ENCODE measurements at places on chromosomes 12 and 14.
A peak's percentile ranks its signal among the peaks of the same experiment; 100 is the strongest.

- DNase-seq: no peak
These were observed 1.2 kb downstream of the NUDT4 start for GRCh38 chr12:93378998-93379325.

DNA sequence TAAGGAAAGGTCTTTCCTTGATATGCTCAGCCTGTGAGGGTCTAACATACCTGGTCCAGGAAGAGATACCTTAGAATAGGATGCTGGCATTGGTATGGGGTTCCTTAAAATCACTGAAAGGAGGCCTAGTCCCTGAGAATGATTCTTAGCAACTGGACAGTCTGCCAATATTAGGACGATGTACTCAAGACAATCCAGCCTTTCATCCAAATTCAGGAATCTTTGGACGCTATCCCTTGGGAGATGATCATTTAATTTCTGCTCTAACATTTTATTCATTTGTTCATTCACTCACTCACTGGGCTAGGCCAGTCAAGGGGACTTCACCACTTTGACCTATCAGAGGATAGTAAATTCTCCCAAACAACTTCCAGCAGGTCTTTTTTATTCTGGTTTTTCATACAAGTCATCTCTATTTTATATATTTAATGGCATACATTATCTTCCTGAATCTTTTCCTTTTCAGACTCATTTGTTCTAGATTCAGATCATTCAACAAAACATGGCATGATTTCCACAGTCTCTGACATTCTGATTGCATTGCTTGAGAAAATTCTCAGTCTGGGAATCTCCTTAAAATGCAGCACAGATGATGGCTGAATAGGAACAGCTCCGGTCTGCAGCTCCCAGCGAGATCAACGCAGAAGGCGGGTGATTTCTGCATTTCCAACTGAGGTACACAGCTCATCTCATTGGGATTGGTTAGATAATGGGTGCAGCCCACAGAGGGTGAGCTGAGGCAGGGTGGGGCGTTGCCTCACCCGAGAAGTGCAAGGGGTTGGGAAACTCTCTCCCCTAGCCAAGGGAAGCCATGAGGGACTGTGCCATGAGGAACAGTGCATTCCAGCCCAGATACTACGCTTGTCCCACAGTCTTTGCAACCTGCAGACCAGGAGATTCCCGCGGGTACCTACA, 118.0 kb upstream of the PRICKLE1 start:
- DNase-seq: no peak

- DNase-seq: peak; percentile 80
These were observed 249.5 kb downstream of the APAF1 start for GRCh38 chr12:98894412-98895085.

GRCh38 chr14:68408680-68409079, 384.2 kb downstream of the ZFP36L1 start:
- no peak for DNase-seq

- no peak for DNase-seq
These were observed 5.5 kb downstream of the IFI27L2 start for GRCh38 chr14:94123868-94124267.

- no peak for DNase-seq
These were observed 91.7 kb downstream of the NPAS3 start for GRCh38 chr14:33030386-33030785.

DNA sequence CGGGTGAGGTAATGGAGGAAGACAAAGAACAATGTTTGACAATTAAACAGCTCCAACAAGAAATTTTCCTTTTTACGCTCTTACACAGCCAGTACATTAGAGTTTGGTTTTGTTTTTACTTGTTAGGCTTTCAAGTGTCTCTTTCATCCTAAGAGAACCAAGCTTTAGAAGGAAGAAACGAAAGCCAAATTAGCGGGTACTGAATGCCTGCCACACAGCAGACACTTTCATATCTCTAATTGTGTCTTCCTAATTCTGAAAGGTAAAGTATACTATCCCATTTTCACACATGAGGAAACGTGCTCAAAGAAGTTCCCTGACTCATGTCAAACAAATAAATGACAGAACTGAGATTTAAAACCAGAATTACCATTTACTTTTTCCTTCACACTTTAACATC, 65.0 kb downstream of the CDK17 start:
- no peak for DNase-seq

DNA sequence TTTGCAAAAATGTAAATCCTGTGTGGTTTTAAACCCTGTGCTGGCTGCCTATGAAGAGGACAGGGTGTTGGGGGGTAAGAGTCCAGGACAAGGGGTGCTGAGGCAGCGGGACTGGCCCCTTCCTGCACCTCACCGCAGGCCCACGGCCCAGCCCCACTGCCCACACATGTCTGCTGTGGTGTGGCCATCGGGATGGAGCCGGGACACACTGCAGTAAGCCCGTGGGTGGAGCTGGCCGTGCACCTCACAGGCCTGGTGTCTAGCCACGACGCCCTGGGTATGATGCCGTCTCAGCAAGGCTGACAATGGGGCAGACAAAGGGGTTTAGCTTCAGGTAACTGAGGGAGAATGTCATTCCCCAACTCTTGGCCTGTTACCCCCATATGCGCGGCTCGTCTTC, 19.6 kb downstream of the AMN start:
- DNase-seq: no peak

GRCh38 chr14:28772613-28773012, 6.0 kb downstream of the FOXG1 start:
- no peak for DNase-seq

GRCh38 chr12:27900920-27901879, 71.3 kb downstream of the PTHLH start:
- DNase-seq: no peak

GRCh38 chr12:104591257-104591885, 134.6 kb downstream of the CHST11 start:
- DNase-seq: no peak

DNA sequence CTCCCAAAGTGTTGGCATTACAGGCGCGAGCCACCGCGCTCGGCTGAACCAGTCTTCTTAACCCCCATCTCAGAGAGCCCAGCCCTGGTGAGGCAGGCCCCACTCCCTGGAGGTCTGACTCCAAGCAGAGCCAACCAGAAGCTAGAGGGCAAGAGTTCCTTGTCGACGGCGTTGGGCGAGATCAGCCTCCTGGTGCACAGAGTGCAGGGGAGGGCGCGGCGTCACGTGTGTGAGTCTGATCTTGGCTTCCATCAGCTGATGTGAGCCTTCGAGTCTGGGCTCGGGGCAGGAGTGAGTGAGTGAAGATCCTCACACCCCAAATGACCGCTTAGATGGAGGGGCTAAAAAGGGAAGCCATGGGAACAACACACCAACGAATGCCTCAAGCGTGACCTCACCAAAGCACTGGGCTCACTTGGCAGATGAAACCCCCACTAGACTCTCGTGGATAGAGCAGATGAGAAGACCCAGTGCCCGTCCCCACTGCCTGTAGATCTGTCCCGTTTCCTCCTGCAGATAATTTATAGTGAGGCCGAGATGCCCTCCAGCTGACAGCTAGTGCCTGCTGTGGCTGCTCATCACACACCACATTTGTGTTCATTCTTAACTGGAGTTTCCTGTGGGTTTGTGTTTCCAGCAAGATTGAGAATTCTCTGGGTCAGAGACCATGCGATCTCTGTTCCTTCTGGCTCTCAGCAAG, 28.6 kb upstream of the ADGRD1 start:
- no peak for DNase-seq

DNA sequence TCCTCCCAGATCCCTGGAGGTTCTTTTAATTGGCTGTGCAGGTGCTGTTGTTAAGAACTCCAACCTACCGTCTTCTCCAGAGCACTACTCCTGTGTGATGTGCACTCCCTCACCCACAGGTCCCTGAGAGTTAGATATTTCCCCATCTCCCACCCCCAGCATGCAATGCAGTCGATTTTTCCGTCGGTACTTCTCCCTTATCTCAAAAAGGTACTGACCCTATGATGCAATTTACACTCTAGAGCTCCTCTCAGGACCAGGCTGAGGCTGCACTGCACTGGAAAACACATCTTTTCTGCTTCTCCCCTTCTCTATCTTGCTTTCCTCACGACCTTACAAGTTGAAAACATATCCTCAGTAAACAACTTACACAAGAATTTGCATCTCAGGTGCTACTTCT, 312.4 kb upstream of the TBX3 start:
- DNase-seq: no peak
